ENCODE measurements at places on chromosomes 11 and 22.

DNA sequence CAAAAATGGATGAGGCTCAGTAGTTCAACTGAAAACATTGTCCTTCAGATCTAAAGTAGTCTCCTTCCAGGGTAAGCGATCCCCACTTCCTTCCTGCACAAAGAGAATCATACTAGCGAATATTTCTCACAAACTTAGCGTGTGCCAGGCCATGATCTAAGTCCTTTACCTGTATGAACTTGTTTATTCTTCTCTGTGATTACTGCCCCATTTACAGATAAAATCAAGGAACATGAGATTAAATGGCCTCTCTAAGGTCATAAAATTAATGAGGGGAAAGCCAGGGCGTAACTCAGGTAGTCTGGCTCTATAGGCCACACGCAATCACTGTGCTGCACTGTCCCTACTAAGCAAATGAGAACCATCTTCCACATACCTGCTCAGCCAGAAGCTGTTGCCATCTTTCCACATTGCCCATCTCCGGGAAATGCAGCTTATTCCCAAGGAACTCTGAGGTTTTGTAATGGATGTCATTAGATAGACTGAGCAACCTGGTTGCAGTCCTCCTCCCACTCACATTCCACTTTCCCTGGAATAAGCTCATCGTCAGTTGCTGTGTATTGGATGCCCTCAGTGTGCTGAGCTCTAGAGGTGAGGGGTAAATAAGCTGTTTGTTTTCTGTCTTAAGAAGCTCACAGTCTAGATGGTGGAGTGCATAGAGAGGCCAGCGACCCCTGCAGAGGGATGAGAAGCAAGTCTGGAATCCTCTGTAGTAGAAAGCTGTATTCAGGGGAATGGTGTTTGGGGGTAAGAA lies 146.3 kb downstream of the SNX19 start:
- no peak for DNase-seq

DNA sequence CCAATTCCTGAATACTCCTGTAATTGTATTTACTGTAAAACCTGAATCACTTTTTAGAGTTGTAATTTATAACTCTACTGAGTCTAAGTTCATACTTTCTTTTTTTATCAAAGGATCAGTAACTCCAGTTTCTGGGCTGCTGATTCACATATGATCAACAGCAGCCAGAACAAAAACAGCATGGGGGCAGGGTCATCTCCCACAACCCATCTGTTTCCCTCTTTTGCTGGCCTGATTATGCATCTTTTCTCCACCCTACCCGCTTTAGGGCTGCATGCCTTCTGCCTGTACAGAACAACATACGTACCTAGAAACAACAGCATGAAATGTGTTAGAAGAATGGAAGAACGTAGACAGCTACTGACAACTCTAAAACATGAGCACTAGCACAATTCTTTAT lies 76.0 kb downstream of the MRTFA start:
- DNase-seq: no peak

- peak; percentile 27 for DNase-seq
Measured at GRCh38 chr11:128720522-128720985, 26.7 kb downstream of the FLI1 start.

GRCh38 chr22:30182815-30183214 lies 63.7 kb downstream of the LIF start:
- DNase-seq: no peak

- DNase-seq: no peak
Measured at GRCh38 chr11:995752-996420, 40.6 kb downstream of the MUC6 start.

DNA sequence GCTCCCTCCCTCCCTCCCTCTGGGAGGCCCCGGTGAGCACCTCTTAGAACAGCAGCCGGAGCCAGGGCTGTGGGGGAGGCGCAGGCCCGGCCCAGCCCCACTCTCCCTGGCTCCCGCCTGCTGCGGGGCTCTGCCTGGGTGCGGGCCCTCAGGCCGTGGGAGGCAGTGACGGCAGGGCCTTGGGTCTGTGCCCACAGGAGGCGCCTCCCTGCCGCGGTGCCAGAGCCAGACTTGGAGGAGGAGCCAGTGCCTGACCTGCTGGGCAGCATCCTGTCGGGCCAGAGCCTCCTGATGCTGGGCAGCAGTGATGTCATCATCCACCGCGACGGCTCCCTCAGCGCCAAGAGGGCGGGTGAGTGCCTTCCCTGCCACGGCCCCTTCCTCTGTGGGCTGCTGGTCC lies 9.5 kb downstream of the IRF7 start:
- no peak for DNase-seq

- no peak for DNase-seq
Measured at GRCh38 chr11:117423046-117423575, 95.5 kb downstream of the CEP164 start.

GRCh38 chr22:37079158-37079557 lies 27.6 kb downstream of the KCTD17 start:
- DNase-seq: no peak

DNA sequence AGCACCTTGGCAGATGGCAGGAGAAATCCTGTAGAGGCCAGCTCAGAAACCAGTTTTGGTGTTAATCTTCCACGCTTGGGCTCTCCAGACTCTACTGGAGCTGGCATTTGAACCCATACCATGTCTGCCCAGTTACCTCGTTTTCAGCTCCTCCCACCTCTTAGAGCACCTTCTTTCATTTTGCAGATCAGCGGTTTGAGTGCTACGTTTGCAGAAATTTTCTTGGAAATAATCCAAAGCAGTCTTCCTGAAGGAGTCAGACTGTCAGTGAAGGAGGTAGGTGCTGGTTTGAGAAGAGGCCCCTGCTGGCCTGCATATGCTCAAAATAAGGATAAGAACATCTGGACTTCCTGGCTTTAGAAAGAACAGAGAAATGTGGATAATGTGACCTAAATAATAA lies 13.7 kb downstream of the COA4 start:
- no peak for DNase-seq

- DNase-seq: peak; percentile 92
Measured at GRCh38 chr22:37607010-37607934, 1.4 kb upstream of the GGA1 start.

- DNase-seq: no peak
Measured at GRCh38 chr11:116485425-116485824, 287.4 kb downstream of the BUD13 start.

DNA sequence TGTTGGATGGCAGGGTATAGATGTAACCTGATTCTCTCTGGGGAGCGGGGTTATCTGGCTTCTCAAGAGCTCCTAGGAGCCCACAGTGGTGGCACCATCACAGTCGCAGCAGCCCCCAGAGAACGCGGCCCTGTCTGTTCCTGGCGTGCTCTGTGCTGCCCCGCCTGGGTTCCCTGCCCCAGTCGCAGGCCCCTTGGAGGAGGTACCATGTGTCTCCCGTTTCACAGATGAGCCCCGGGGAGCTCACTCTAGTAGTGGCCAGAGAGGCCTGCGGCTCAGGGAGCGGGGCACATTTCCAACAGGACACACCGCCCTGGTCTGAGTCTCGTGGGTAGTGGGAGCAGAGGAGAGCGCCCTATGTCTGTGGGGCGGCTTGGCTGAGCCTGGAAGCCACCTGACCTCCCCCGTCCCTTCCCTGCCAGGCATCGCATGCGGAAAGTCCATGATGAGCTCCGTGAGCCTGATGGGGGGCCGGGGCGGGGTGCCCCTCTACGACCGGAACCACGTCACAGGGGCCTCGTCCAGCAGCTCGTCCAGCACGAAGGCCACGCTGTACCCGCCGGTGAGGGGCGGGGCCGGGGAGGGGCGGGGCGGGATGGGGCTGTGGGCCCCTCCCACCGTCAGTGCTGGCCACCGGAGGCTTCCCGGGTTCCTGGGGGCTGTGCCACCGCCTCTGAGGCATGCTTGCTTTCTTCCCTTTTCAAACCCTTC lies 21.0 kb upstream of the PPP6R3 start:
- DNase-seq: no peak

DNA sequence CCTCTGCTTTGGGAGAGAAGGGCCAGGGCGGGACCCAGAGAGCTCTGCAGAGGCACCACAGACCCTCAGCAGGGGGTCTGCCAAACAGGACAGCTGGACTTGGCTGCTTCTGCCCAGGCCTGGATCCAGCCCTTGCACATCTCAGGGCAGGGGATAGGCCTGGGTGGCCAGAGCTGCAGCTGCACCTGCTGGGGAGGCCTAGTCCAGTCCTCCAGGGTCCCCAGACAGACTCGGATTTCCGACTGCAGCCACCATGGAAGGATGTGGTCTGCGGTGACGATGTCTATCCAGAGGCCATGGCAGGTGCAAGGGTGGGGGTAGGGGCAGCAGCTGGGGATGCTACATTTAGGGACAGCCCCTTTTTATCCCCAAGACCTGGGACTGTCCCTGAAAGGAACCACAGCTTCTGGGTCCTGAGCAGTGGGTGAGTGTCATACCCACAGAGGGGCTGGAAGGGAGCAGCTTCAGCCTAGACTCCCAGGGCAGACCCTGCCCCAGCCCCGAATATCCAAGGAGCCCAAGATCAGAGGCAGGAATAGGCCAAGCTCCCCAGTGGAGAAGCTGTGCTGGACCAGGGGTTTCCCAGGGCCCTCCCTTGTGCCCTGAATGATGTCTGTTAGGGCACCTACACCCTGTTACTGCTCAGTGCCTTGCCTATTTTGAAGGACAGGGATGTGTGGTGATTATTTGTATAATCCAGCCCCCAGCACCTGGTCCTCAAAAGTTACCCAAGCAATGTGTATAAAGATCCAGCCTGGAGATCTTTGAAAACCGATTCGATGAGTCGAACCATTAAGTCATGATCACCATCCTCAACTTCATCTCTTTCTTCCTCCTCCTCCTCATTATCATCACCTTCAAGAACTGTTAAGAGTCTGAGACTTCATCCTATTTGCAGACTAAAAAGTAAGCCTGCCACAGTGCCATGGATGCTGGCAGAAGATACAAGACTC lies 2.5 kb upstream of the IGLL5 start:
- DNase-seq: no peak

GRCh38 chr11:29208117-29208516 lies 808.7 kb downstream of the KCNA4 start:
- DNase-seq: no peak

DNA sequence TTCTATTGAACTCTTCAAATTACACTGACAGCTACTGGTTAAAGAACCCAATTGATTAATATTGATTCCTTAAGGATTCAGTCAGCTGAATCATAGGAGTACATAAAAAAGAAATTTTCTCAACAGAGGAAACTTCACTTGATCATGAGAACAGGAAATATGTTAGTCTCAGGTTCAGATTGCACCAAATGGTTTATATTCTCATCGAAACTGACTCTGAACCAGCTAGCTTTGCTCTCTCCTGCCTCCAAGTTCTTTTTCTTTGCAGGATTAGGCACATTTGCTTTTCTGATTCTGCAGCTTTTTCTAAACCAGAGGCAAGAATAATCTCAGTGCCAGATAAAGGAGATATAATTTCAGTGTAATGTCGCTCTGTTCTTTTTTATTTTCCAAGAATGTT lies 33.2 kb upstream of the CTSC start:
- no peak for DNase-seq

DNA sequence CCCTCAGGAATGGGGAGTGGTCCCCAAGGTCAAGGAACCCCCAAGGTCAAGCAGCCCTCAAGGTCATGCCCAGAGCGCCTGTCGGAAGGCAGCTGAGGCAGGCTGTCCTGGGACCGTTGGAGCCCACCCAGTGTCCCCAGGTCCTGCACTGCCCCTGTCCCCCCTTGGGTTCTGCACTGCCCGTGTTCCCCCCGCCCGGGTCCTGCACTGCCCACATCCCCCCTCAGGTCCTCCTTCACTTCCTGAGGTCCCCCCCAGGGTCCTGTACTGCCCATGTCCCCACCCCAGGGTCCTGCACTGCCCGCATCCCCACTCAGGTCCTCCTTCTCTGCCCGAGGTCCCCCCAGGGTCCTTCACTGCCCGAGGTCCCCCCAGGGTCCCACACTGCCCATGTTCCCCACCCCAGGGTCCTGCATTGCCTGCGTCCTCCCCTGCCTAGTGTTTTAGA lies 1073.0 kb downstream of the BRD1 start:
- no peak for DNase-seq

DNA sequence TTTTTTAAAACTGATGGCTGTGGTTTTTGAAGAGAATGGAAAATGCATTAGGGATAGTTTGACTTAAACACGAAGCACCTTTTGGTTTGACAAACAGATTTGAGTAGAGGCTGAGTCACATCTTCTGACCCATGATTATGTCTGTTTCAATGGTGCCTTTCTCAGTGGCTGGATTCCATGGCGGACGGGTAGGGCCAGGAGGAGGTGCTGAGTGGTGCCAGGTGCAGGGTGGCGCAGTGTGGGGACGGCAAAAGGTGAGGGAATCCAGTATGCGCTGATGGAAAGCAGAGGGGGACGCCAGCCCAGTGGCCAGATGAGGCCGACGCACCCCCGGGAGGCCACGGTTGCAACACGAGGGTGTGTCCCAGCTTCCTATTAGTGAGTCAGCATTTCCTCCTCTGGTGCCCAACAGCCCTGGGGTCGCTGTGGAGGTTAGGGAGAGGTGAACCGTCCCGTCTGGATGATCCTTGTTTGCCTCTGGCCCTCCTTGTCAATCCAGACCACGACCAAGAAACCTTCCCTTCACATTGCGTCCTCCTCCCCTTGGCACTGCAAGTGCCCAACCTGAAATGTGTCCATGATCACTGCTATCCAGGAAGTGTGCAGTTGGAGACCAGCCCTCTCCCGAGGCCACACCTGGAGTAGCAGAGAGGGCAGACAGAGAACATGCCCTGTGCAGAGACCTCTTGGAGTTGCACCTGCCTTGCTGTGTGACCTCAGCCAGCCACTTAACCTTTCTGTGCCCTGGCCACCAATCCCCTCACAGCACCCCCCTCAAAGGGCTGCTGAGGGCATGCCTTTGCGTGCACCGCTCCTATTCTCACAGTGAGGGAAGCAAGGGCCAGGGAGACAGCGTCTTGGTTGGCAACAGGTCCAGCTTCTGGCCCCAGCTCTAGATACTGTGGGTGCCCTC lies 32.5 kb upstream of the ATXN10 start:
- DNase-seq: no peak

DNA sequence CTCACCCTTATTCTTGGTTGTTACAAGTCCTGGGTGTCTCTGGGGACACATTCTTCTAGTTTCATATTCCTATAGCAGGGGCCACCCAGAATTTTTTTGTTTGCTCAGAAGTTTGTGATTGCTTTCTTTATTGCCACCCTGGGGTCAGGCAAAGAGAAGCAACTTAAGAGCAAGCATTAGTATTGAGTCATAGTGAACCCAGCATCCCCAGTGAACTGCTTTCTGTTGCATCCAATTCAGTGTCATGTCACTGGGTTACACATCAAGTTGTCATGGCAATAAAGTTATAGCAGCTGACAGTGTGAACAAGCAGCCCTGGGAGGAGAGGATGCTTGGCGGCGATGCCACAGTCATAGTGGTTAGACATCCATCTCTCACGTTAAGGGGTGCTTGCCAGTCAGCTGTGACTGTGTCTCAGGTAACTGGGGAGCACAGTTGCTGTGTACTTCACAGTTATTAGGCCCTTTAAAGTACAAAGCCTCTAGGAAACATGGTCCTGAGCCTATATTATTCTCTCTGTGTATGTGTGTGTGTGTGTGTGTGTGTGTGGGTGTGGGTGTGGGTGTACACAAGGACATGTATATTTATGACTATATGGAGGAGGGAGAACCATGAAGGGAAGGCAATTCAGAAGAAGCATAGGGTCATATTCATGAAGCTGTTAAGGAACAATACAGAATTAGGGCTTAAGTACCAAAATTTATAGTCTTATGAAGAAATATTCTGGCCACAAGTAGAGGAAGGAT lies 52.5 kb downstream of the TRIM44 start:
- peak; percentile 0 for DNase-seq

- no peak for DNase-seq
Measured at GRCh38 chr11:116500947-116501602, 271.7 kb downstream of the BUD13 start.

All from activated CD4-positive, alpha-beta T cell treated with anti-CD3 and anti-CD28 coated beads for 24 hours (primary cell).